NCI-H460 (cell line): ENCODE measurements at places on chromosomes 12 and 14.

DNA sequence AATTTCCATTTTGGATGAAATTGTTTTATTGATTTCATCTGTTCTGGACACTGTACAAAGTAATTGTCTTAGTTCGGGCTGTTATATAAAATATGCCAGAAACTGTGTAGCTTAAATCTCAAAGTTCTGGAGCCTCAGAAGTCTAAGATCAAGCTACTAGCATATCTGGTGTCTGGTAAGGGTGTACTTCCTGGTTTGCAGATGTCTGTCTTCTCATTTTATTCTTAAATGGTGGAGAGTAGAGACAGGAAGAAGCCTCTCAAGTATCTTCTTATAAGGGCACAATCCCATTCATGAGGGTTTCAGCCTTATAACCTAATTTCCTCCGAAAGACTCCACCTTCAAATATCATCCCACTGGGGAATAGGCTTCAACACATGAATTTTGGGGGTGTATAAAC is 51.3 kb downstream of the MON2 start:
- DNase-seq: no peak

DNA sequence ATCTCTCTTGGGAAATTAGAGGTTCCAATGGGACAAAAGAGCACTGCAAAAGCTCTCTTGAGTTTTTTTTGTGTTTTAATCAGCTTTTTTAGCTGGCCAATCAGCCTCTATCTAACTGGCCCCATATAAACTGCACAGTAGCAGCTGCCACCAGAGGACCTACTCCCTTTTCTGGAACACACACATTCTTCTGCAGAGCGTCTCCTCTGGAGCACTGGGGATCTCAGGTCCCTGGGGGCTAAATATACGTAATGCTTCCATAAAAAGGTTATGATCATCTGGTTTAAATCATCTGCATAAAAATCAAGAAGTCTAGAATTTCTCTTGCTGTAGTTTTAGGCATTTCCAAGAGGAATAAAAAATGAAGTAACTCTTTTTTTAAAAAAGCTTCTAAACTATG is 32.3 kb downstream of the TSPAN8 start:
- DNase-seq: no peak

DNA sequence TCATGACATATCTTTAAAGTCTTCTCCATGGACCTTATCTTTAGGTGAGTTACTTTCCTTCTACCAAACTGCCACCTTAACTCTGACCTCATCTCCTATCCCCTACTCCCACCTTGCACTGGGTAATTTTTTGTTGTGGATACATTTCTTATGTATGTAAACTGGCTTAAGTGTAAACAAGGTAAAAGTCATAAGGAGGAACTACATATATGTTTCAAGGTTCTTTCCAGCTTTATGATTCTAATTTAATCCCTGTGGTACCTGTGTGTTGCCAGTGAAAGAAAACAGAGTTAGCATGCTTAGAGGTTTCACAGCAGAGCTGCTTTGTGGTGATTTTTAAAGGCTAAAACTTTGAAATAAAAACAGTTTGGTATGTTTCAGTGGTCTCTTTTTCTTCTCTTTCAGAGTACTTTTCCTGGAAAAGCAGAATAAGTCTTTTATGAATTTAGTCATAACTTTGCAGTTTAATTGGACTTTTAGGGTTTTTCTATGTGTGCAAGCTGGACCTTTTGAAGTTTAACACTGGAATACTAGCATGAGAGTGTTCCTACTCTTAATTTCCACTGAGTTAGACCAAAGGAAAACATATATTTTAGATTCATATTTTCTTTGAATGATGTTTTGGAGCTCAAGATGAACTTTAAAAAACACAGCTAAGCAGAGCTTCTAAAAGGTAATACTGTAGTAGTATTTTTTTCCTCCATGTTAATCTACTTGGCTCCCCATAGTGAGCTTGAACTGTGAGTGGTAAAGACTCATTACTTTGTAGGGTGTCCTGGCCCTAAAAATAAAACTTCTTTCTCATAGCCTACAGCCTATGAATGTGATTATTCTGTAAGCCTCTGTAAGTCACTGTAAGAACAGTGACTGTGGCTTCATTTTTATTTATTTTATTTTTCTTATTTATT is 105.4 kb downstream of the FUT8 start:
- no peak for DNase-seq

DNA sequence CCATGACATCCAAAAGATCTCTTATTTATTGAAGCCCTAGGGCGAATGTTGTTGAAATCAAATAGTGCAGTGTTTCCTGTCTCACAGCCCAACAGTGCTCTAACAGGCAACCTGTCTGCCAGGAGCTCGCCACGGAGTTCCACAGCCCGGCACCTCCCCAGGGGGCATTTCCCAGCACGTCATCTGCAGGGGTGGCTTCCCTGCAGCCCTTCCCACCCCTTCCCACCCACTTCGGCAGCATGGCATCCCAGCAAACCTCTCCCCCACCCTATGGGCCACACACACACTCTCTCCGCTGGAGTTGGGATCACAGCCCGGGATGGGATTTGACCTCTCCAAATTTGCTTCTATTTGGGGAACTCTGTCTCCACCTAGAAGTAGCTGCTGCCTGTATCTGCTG is 62.7 kb upstream of the C14orf180 start:
- DNase-seq: no peak

DNA sequence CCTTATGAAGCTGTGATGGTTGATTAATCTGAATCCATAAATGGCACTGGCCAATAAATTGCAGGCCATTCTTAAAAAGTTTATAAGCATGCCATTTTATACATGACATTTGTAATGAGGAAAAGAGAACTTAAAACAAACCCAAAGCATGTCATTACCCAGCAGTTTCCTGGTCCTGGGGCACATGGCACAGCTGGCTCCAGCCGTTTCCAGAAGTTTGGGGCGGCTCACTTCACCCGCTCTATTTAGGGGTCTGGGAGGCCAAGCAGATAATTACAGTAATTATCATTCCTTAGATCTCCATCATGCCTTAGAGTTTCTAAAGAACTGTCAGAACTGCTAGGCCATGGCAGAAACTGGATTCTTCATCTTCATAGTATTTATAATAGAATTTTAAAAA is 6.4 kb downstream of the ADGRD1 start:
- DNase-seq: no peak
